NCI-H187 (cell line): ENCODE measurements at places on chromosomes 11 and 22.

DNA sequence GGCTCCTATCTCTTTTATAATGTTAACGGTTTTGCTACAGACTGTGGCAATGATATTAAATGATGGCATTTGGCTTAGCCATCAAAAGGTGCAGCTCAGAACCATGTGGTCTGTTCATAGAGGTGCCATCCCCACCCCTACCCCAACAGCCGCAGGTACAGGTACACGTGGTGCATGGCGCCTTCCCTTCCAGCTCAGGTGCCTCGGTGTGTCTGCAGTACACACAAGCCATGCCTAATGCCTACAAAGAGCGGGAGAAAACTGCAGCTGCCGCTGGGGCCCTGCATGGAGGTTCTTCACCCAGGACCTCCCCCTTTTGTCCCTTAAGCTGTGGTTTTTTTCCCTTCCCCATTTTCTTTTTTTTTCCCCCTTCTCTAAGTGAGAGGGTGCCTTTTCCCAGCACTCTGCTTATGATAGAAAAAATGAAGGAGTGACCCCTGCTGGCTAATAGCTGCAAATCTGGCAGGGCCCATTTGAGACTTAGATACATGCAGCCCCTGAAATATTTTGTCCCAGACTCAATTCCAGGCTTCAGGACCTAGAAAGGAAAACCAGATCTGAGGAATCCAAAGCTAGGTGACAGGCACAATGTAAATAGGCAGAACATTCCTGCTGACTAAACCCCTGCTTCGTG, 6.5 kb downstream of the OR52M1 start:
- no peak for DNase-seq

DNA sequence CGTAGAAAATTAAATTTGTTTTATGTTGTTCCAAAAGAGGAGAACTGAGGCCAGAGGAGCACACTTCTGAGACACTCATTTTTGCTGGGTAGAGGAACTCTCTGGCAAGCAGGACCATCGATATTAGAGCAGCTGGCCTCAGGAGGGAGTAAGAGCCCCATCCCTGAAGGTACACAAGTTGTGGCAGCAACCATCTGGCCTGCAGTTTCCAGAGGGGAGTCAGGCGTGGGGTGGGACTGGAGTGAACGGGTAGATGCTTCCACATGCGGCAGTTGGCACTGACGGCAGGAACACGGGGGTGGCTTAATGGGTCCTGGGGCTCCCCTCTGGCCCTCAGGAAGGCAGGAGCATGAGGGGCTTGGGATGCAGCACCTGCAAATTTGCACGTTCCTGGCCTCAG, 13.2 kb upstream of the SSTR3 start:
- DNase-seq: no peak

DNA sequence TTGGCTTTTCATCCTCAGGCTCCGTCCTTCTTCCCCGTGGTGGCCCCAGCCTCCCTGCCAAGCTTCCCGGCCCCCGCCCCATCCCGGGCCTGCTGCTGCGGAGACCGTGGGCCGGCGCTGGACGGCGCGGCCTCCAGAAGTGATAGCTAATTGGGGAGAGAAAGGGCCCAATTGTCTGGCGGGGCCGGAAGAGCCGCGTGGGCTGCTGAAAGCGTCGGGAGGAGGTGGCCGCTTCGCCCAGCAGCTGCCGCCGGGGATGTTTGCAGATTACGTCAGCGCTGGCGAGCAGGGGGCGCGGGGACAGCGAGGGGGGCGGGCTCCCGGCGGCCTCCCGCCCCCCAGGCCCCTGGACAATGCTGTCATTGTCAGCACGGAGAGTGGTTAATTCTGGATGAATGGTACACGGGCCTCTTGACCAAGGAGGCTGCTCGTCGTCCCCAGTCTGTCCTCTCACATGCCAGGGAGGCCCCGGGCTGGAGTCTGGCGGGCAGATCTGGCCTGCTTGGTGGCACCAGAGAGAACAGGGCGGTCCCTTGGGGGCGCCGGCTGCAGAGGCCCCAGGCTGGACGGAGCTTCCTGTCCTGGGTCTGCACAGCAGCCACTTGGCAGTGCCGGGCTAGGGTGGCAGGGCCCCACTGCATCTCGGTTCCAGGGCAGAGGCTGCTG, 1.6 kb downstream of the SMIM38 start:
- DNase-seq: no peak

GRCh38 chr22:48403521-48404403, 1423.9 kb downstream of the BRD1 start:
- DNase-seq: no peak

- no peak for DNase-seq
Observed at GRCh38 chr11:108871867-108872266, 207.0 kb downstream of the DDX10 start.

DNA sequence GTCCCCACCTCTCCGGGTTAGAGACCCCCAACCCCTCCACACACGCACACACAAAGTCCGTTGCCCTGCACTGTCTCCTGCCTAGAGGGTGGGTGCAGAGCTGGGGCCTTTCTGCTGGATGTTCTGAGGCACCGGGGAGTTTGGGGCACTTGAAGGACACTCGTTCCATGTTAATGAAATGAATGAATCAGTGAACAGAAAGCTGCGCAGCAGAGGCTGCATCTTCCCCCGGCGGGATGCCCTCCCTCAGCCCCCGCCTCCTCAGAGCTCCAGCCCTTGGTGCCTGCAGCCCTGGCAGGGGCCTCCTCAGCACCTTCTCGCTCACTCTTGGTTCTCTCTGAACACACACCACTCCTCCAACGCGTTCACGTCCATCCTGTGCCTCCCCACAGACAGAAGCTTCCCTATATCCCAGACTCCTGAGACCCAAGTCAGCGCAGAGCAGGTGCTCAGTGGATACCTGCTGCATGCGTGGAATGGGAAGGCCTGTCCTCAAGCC, 611.9 kb downstream of the TBC1D22A start:
- DNase-seq: no peak

- DNase-seq: no peak
Observed at GRCh38 chr11:110075105-110075846, 17.9 kb upstream of the ZC3H12C start.

GRCh38 chr11:111298413-111299100, at the start of gene POU2AF3:
Gene POU2AF3, plus strand, starts transcription at chr11:111298546. Its CDS starts 36 bp downstream, at chr11:111298582.
- DNase-seq: no peak

GRCh38 chr11:62656796-62657429, 3.8 kb upstream of the INTS5 start:
- no peak for DNase-seq

GRCh38 chr11:3037040-3037944, 19.9 kb downstream of the CARS1 start:
- DNase-seq: no peak
